ENCODE measurements at places on chromosomes 1 and 21.

DNA sequence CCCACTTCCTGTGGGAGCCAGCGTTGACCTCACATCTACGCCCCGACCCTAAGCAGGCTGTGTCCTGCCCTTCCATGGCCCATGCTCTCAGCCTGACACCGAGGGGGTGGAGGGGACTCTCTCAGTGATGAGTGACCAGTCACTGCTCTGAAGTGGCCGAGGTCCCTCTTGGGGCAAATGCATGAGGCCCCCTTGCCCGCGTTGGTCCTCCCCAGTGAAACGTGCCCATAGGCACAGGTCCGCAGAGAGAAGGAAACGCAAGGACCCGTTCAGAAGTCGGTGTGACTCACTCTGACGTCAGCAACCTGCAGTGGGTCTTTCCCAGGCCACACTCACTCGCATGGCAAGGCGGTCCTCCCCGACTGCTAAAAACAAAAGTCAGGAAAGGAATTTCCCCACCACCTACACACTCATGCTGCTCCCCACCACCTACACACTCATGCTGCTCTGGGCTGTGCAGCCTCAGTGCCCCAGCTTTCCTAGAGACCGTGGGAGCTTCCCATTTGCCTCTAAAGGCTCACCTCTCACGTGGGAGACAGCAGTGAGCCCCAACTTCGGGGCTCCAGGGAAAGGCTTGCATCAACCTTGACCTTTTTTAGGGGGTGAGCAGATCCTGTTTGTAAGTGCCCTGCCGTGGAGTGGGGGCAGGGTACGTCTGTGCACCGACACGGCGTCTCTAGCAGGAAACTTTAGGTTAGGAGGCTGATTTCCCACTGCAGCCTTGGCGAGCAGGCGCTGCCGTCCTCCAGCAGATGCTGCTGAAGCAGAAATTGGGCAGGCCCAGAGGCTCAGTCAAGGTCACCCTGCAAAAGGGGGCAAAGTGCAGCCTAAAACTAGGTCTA, 11.4 kb downstream of the UBASH3A start:
- peak; percentile 95 for DNase-seq

- DNase-seq: no peak
Measured at GRCh38 chr1:235502601-235503402, 1.4 kb downstream of the B3GALNT2 start.

GRCh38 chr1:99751877-99752504, 14.4 kb downstream of the FRRS1 start:
- no peak for DNase-seq

GRCh38 chr1:32647308-32648134, 2.8 kb downstream of the ZBTB8OS start:
- DNase-seq: no peak

DNA sequence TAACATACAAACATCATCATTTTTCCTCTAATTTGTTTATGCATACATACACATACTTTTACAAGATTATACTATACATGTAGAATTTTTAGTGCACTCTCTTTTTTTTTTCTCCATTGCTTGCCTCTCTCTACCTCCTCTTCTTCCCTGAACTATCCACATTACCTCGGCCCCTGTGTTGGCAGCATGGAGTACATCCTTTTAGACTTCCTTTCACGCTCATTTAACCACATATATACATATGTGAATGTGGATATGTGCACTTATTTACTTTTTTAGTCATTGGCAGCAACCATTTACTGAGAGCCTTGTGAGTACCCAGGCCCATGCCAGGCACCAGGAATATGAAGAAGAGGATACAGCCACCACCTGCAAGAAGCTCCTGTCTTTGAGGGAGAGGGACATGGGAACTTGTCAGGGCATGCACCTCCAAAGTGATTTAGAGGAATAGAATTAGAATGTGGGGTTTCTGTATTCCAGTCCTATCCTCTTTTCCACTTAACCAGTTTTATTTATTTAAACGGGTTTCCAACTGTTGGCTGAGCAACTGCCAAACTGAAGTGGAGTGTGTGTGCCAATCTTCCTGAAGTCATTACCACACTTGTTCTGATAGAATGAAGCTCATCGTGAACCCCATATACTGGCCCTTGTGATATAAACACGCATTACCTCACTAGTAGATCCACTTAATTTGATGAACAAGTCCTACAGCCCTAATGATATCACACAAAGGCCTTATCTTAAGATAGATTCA, 212.6 kb downstream of the TNR start:
- DNase-seq: no peak

DNA sequence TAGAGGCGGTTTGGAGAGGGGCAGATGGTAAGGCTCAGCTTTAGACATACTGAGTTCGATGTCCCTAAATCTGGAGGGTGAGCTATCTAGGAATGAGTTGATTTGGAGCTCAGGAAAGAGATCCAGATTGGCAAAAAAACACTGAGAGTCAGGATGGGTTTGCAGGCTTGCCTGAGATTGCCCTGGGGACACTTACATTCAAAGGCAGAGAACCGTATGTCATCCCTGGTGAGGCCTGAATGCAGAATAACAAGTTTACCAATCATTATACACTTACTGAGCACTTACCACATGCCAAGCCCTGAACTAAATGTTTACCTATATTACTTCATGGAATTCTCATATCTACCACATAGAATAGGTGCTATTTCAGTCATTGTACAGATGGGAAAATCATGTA, 27.5 kb downstream of the TFAP2E start:
- DNase-seq: no peak

DNA sequence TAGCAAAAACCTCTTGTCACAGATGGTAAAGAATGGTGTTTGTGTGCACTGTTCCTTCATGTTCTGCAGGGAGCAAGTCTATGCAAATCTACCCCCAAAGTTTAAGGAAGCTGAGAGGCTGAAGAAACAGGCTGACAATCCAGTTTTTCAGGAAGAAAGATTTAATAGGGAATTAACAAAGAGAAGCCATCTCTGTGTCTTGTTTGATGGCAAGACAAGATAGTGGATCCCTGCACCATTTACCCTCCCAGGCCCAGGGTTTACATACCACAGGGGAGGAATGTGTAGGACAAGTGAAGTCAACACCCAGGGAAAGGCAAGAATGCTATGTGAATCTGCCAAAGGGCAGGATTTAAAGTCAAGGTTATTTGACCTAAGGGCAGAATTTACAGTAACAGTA, 48.1 kb upstream of the FNBP1L start:
- DNase-seq: no peak

GRCh38 chr21:8994640-8995511, 1526.5 kb upstream of the TPTE start:
- DNase-seq: no peak

DNA sequence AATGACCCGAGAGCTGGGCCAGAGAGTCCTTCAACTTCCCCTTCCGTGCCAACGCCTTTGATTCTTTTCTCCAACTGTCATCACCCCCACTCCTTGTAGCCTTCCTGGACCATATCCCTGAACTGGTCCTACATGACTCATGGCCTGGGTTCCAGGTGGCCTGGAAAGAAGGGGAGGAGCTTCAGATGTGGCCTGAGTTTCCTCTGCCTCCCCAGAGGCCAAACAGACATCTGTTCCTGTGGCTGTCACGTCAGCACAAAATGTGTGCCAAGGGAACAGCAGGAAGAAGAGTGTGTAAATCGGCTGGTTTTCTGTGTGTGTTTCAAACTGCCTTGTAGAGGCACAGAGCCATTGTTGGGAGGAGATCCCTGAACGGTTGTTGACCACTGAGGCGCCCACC, 24.9 kb upstream of the KIRREL1 start:
- DNase-seq: no peak

- DNase-seq: no peak
Measured at GRCh38 chr21:46005481-46005881, 23.9 kb downstream of the COL6A1 start.

DNA sequence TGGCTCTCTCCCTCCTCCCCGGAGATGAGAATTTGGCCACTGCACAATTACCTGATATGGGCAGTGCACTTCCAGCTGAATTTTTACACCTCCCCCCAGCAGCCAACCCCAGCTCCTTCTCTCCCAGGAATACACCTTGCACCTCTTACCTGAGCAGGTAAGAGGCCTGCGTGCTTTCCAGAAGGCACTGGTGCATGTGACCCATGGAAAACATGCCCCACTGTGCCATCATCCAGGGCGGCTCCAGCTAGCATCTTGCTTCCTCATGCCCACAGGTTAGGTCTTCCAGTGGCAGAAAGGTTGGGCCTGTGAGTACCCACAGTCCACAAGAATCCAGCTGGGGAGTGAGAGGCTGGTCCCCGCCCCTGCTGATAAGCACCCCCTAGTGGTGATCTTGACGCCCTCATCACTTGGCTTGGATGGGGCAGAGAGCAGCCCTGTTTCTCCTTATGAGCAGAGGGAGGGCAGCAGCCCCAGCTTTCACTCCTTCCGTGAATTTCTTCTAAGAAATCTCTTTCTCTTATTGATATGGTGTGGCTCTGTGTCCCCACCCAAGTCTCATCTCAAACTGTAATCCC, 57.8 kb downstream of the EDARADD start:
- DNase-seq: peak; percentile 9

- no peak for DNase-seq
Measured at GRCh38 chr1:219741011-219741970, 128.4 kb upstream of the ZC3H11B start.

- DNase-seq: no peak
Measured at GRCh38 chr1:9849691-9850441, 26.1 kb upstream of the CLSTN1 start.

GRCh38 chr1:98323906-98324358, 337.6 kb upstream of the SNX7 start:
- DNase-seq: no peak

DNA sequence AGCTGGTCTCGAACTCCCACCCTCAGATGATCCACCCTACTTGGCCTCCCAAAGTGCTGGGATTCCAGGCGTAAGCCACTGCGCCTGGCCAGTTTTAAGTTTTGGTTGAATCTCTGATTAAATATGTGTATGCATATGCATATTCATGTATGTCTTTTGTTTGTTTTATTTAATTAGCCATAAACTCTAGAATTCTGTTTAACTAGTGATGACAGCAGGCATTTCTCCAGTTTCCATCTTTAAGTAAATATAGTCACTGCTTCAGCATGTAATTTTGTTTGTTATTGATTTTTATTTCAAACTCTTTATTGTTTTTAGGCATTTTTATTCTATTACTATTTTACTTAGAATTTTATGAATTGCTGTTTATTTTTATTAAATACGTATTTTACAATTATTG, 58.0 kb downstream of the NUF2 start:
- no peak for DNase-seq

Data from T-helper 22 cell (primary cell).